ENCODE measurements at places on chromosomes 2 and 18. TPM values are rescaled to one million over a fixed set of nuclear protein-coding genes. Genes with fewer than 3 reads are reported as not detected.

TUBA4B gene
- not detected for polyA plus RNA-seq

CENPA gene
- polyA plus RNA-seq = 0.25 TPM

EEF1B2 gene
- 813 TPM for polyA plus RNA-seq

LYG2 gene
- polyA plus RNA-seq = not detected

KCNG2 gene
- not detected for polyA plus RNA-seq

SERPINB11 gene
- polyA plus RNA-seq = not detected

LINC00305 gene
- polyA plus RNA-seq = not detected

UGT1A5 gene
- polyA plus RNA-seq = not detected

SCG2 gene
- polyA plus RNA-seq = 0.04 TPM

RNPEPL1 gene
- 247 TPM for polyA plus RNA-seq

GRCh38 chr18:73043211-73043610 lies 175.4 kb upstream of the NETO1 start:
- no peak for DNase-seq

DNA sequence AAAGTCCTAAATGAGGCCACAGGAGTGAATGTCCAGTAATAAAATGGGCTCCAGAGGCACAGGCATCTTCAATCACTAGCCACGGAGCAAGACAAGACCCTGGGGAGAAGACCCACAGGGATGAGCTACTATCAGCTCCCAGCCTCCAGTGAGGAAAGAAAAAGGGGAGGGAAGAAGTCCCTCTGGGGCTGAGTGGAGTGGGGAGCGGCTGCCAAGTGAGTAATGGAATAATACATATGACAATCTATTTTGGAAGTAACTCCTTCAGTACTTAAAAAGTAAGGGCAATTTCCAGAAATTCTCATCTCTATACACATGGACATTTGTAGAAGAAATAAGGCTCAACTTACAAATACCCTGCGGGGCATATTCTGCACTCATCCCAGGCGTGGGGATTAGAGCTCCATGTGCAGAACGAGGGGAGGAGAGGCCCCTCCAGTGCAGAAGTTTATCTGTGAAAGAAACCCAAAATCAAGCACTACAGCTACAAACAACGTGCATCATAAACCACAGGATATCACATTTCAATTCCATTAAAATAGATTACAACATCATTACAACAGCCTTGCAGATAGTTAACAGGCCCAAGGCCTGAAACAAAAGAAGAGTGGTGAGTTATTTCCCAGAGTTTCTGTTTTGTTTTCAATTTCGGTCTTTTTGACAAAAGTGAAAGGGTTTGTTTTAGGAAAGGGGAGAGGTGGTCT lies 84.9 kb downstream of the BCL11A start:
- DNase-seq = no peak

DNA sequence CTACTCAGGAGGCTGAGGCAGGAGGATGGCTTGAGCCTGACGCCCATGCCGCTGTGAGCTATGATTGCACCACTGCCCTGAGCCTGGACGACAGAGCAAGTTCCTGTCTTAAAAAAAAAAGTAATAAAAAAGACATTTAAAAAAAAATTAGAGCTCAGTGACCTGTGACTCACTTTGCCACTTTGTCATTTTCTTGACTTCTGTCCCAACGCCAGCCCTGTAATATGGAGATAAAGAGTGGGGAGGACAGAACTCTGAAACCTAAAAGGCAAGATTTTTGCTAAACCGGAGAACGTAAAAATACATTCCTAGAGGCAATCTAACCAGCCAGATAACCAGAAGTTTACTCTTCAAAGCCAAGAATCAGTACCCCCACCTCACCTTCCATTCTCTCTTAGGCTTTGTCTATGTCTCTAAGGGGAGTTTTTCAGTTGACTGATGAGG lies 49.0 kb downstream of the PRKRA start:
- DNase-seq = no peak

GRCh38 chr2:34729845-34730244 lies 1130.7 kb upstream of the FAM98A start:
- no peak for DNase-seq

- DNase-seq = no peak
These were observed 725 bp downstream of the FBXO48 start for GRCh38 chr2:68466361-68466777.

DNA sequence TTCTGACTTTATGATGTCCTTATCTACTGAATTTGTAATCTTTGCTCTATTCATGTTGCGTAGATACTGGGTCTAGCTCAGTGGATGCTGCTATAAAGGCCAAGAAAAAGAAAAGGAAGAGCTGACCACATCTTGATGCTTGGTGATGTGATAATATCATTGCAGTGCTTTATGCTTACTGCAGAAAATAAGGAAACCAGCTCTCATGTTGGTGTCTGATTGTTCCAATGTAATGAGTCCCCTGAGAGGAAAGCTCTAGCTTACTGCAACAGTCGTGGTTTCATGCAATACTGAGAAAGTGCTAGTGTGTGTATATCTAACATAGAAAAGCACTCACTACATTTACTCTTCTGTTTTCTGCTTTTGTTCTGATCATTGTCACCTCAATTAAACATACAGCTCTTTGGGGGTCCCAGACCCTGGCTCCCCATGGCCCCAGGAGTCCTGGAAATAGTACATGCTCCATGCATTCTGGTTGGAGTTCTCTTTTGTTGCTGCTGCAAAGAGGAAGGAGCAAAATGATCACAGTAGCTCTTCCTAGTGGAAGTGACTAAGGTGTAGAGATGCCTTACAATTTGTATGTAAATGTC lies 338.8 kb downstream of the CYRIA start:
- DNase-seq = no peak

DNA sequence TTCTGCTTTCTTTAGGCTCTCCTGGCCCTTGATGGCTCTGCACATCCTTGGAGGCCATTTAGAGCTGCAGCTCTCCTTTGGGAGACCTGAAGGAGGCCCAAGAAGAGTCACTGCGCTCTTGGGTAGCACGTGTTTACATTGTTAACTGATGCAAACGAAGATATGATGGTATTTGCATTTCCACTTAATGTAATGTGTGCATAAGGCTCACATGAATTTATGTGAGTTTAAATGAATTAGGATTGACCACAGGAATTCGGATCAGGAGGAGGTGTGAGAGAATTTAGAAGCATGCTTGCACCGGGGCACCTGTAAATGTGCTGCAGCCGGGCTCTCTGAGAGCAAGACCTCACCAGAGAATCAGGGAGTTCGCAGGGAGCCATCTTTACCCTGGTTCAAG lies 7.5 kb downstream of the SH3RF3 start:
- no peak for DNase-seq

DNA sequence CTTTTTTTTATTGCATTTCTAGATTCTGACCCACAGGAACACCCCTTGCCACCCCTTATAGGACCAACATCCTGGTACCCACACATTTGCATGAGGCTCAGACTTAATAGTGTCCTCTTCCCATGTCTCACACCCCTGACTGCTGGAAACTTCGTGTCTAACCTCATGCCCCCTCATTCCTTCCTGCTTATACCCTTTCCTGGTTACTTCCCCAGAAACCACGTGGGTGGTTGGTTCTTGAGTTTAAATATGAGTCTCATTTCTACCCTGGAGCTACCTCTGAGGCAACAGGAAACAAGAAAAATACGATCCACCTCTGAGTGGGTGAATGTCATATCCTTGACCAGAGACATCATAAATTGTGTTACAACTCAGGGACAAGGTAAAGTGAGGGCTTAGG lies 1.6 kb downstream of the TNP1 start:
- DNase-seq = no peak

GRCh38 chr2:8609357-8609811 lies 72.5 kb upstream of the ID2 start:
- DNase-seq = no peak

DNA sequence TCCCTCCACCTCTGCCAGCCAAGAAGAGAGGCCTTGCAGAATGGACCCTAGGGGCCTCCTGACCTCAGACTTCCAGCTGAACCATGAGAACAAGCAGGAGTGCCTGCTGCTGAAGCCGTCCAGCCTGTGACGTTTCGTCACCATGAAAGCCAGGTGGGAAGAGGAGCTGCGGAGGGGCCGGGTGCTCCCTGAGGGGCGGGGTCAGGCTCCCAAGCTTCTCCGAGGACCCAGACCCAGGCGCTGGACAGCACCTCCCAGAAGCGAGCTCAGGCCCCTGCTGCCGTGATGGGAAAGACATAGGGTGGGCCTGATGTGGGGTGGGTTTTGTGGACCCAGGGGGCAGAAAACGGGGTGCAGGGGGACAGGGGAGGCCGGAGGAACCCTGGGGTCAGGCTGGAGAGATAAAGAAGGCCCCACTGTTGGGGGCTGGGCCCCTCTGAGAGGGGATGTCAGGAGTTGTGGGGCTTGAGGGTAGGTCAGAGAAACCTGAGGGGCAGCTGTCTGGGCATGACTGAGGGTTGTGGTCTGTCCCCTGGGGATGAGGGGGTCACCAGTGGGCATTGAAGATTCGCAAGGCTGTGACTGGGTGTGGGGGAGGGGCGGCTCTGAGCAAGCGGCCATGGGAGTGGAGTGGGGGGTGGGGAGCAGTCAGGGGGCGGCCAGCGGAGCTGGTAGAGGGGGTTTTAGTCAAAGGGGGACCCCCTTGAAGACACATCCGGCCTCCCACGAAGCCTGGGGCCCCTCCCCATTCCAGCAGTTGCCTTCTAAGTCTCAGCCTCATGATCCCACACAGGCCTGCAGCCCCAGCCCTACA lies 73.4 kb upstream of the ODC1 start:
- no peak for DNase-seq

GRCh38 chr2:119759451-119760236 lies at the start of gene PTPN4:
Gene PTPN4, plus strand, starts transcription at chr2:119759922. Its CDS starts 49,932 bp downstream, at chr2:119809854.
- DNase-seq = peak; percentile 97

DNA sequence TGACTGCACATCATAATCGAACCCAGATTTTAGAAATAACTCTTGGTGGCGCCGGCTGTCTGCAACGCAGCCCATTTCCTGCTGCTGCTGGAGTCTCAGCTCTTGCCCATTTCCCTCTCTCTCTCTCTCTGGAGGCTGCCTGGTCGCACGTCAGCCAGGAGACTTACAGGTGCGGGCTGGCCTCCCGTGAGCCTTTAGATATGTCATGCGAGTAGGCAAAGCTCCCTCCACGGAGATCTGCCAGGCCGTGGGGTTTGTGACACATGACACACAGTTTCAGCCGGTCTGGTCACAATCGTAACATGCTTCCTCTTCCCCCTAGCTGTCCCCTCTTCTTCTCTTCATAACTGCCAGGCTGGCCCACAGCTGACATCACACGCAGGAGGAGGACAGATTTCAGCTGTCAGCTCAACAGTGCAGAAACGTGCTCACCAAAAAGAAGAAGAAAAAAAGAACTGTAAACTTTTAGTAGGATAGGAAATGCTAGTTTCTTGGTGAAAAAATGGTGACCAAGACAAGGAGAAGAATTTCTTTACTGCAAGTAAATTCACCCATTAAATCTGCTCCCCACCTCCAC lies 489.3 kb downstream of the ZNF516 start:
- no peak for DNase-seq

GRCh38 chr2:233343171-233343705 lies 11.1 kb upstream of the DGKD start:
- no peak for DNase-seq

DNA sequence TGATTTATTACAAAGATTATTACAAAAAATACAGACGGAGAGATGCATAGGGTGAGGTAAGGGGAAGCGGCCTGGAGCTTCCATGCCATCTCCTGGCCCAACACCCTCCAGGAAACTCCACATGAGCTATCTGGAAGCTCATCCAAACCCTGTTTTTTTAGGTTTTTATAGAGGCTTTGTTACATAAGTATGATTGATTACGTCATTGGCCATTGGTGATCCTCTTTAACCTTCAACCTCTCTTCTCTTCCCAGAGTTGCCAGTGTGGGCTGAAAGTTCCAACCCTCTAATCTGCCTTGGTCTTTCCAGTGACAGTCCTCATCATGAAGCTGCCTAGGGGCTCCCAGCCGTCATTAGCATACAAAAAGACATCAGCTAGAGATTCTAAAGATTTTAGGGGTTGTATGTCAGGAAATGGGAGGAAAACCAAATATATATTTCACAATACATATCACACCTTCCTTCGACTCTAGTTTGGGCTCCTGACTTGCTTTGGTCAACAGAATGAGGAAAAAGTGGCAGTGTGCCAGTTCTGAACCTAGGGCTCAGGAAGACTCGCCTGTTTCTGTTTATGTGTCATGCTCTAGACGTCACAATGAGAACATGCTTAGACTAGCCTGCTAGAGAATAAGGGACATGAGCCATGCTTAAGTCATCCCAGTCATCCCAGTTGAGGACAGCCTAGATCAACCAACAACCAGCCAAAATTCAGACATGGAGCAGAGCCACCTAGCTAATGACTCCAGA lies 54.1 kb downstream of the ETAA1 start:
- DNase-seq = no peak

DNA sequence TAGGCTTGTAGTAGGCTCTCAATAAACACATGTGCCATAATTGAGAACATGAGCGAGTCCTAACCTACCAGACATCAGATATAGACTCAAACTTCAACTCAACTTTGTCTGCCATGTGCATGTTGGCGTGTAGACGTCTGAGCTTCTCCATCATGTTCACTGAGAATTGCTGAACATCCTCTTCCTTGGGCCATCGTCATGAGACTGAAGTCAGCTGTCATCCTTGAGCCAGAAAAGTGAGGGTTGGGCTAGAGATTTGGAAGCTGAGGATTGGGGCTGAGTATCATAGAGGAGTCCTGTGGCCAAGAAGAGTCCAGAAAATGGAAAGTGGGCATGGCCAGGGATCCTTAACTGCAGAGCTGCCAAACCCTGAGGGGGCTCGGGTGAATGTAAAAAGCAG lies 7.8 kb upstream of the EFR3B start:
- DNase-seq = no peak

- DNase-seq = no peak
These were observed 42.3 kb downstream of the B3GNT2 start for GRCh38 chr2:62238236-62238635.

DNA sequence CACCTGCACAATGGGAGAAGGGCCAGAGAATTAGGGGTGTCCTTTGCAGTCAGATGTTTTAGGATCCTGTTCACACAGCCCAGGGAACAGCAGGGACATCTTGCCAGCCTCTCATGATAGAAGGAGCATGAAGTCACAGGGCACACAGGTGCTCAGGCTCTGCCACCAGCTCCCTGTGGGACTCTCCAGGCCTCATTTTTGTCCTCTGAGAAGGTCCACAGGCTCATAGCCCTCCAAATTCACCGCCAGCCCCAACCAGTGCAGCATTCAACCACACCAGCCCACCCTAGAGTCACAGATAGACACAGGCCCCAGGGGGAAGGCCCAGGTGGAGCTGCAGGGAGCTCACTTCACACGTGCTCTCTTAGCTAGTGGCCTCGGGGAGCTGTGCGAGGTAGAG lies 391.7 kb downstream of the TNS1 start:
- no peak for DNase-seq

DNA sequence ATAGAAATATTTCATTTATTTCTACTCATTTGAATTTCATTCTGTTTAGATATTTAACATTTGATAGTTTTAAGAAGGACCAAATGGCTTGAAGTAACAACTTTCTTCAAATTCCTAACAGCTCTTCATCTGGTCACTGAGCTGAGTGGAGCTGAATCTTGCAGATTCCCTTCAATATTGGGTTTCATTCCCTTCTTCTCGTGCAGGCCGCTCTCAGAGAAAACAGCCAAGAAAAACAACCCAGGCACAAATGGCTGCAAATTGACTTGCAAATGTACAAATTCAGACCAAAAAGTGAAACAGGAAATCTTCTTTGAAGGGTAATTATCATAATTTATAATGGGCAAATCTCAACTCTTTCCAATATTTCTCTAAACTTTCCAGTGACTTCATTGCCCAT lies 30.3 kb upstream of the GCG start:
- DNase-seq = no peak

- peak; percentile 80 for DNase-seq
These were observed 115.2 kb downstream of the FAM210A start for GRCh38 chr18:13611142-13611600.

- DNase-seq = no peak
These were observed 136.9 kb downstream of the MYO3B start for GRCh38 chr2:170314744-170315447.
